ENCODE measurements at places on chromosomes 7 and 10. TPM values are rescaled to one million over a fixed set of nuclear protein-coding genes. Genes with fewer than 3 reads are reported as not detected.

GRCh38 chr7:114468844-114469243 is 54.2 kb downstream of the FOXP2 start:
- DNase-seq = no peak
- no peak overlapping the region for H3K27ac ChIP-seq
- no peaks in the 10 kb centered on the region for H3K4me1 ChIP-seq
- no peaks in the 10 kb centered on the region for H3K36me3 ChIP-seq

DNA sequence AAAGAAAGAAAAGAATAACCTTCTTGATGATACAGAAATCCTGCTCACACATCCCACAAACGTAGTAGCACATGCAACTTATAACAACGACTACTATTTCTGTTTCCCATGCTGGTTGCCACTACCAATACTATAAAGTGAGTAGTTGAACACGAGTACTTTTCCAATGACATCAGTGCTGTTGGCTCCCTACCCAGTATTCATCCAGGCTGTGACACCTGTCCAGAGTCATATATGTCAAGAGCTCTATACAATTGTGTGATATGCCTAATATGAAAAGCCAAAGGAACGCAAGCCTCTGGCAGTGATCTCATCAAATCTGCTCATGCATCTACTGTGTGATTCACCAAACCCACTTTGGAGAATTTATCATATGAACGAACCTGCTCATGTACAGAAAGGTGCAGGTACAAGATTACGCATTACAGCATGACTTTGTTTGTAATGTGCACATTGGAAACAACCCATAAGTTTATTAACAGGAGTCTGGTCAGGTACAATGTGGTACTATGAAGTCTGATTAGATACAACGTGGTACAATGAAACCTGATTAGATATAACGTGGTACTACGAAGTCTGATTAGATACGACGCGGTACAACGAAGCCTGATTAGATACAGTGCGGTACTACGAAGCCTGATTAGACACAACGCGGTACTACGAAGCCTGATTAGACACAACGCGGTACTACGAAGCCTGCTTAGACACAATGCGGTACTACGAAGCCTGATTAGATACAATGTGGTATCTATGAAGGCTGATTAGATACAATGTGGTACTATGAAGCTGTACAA is 5.8 kb upstream of the ITIH5 start:
- peaks cover 4% of the 10 kb centered on the region for H3K27me3 ChIP-seq
- H3K27ac ChIP-seq = no peak overlapping the region
- no peak overlapping the region for H3K4me3 ChIP-seq
- no peak for DNase-seq

- H3K4me3 ChIP-seq = no peak overlapping the region
- no peaks in the 10 kb centered on the region for H3K36me3 ChIP-seq
- DNase-seq = no peak
Measured at GRCh38 chr7:67447297-67447696, 450.7 kb downstream of the TYW1 start.

GRCh38 chr10:93968540-93968945 is 25.2 kb upstream of the PLCE1 start:
- no peak overlapping the region for H3K27ac ChIP-seq
- H3K4me1 ChIP-seq = no peaks in the 10 kb centered on the region
- H3K36me3 ChIP-seq = no peaks in the 10 kb centered on the region
- H3K27me3 ChIP-seq = no peaks in the 10 kb centered on the region
- DNase-seq = no peak
- no peak overlapping the region for H3K4me3 ChIP-seq

DNA sequence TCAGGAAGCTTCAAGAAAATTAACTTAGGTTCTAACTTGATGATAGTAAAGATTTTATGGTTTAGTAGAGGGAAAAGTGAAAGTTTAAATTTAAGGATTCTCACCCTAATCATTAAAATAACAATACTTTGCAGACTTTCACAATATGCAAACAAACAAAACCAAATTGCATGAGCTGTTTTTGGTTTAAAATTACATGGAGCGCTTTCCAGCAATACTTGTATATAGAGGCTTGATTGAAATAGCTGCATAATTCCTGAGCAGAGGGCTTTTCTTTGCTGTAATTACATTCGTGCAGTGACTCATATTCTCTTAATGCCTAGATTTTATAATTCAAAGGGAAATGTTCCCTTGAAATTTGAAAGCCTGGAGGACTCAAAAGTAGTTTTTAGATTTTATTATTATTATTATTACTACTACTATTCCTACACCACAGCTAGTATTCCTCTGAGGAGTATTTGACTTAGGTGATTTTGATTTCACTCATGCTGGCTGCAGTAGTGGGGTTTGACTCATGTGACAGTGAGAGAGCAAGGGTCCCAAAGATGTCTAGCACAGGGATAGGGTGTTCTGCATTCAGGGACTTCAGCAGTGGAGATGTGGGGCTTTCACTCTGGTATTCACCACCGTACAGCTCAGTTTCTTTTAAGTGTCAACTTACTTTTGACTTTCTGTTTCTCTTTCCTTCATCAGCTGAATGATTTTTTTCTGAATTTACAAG is 138.1 kb downstream of the ADAM22 start:
- no peaks in the 10 kb centered on the region for H3K27me3 ChIP-seq
- no peaks in the 10 kb centered on the region for H3K4me1 ChIP-seq
- H3K4me3 ChIP-seq = no peak overlapping the region
- no peak overlapping the region for H3K27ac ChIP-seq
- no peaks in the 10 kb centered on the region for H3K36me3 ChIP-seq
- no peak for DNase-seq

DNA sequence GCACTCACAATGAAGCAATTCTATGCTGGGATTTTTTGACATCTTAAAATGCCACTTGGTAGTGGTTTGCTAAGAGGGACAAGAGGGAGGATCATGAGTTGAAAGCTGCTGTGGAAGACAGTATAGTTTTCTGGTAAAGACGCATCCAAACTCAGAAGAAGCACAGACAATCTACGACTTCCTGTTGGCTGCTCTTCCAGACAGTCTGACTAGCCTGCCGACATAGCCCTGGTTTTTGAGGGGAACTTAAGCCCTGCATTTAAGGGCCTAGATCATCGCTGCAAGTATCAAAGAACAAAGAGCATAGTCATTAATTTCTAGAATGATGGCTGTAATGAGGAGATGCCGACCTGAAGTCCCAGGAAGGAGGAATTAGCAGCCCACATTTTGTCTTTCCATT is 99.9 kb upstream of the IKZF1 start:
- peak; percentile 4 for DNase-seq
- H3K27ac ChIP-seq = no peak overlapping the region
- H3K4me3 ChIP-seq = no peak overlapping the region
- no peaks in the 10 kb centered on the region for H3K4me1 ChIP-seq
- no peaks in the 10 kb centered on the region for H3K27me3 ChIP-seq
- no peaks in the 10 kb centered on the region for H3K36me3 ChIP-seq

DNA sequence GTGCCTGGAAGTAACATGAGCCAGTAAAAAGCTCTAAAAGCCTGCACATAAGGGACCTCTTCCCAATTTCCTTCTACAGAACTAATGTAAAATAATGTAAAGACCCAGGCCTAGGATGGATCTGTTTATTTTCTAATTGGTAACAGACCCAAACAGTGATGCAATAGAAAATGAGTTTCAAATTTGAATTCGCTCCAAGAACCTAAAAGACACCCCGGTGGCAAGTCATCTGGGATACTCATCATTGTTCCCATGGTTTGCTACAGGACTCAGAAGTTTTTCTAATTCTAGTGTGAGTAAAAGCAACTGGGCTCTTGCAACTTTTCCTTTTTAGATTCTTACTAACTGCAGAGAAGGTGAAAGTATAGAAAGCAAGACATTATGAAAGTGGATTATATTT is 271.3 kb upstream of the CACNA2D1 start:
- DNase-seq = no peak
- no peaks in the 10 kb centered on the region for H3K36me3 ChIP-seq
- no peaks in the 10 kb centered on the region for H3K27me3 ChIP-seq
- H3K4me1 ChIP-seq = no peaks in the 10 kb centered on the region
- H3K27ac ChIP-seq = no peak overlapping the region
- H3K4me3 ChIP-seq = no peak overlapping the region

C10orf67 gene
- not detected for total RNA-seq

GRCh38 chr7:69739190-69739589 is 140.9 kb downstream of the AUTS2 start:
- H3K27ac ChIP-seq = no peak overlapping the region
- no peaks in the 10 kb centered on the region for H3K36me3 ChIP-seq
- no peak overlapping the region for H3K4me3 ChIP-seq

- DNase-seq = peak; percentile 18
- no peaks in the 10 kb centered on the region for H3K4me1 ChIP-seq
- H3K36me3 ChIP-seq = no peaks in the 10 kb centered on the region
- no peak overlapping the region for H3K27ac ChIP-seq
- H3K27me3 ChIP-seq = peaks cover 5% of the 10 kb centered on the region
Measured at GRCh38 chr10:44390585-44391072, 5.7 kb upstream of the CXCL12 start.

DNA sequence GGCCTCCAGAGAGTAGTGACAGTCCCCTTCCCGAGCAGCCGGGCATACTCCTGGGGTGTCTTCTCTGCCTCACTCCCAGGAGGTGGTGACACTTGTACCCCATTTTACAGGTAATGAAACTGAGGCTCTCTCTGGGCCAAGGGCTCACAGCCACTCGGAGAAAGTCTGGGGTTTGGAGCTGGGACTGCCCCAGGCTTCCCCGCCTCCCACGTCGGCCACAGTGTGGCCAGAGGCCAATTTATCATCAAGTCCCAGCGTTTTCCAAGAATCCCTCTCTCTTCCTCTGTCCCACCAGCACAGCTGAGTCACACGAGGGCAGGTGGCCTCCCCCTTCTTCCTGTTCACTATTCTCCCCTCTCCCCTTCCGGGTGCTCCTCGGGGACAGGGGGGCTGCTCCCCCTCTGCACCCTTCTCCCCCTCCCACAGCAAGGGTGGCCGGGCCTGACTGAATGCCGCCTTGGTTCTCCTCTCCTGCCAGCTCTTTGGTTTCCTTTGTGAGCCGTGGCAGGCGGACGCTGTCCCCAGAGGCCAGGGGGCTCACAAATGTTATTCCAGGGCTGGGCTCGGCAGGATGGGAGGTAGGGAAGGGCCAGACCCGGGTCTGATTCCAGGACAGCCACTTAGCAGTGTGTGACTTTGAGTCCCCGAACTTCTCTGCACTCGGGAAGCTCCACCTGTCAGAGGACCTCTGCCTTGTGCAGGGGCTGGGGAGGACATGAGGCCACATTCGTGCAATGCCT is 17.7 kb downstream of the CLIP2 start:
- peaks cover 23% of the 10 kb centered on the region for H3K4me1 ChIP-seq
- H3K36me3 ChIP-seq = no peaks in the 10 kb centered on the region
- H3K4me3 ChIP-seq = no peak overlapping the region
- peak; percentile 80 for DNase-seq

H2BK1 gene
- not detected for total RNA-seq

DNA sequence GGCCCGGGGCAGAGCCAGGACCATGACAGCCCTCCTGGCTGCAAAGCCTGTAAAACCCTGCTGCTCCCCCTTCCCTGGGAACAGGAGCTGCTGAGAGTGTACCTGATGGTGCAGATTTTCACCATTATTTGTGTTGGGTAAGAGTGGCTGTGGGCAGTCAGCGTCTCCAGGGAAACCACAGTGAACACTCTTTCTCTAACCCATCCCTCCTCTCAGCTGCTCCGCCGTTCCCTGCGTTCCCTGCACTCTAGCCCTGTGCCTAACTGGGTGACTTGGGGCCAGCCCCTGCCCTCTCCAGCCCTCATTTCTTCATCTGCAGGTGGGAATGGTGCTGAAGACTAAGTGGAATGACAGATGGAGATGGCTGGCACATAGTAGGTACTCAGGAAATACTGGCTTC is 75.9 kb upstream of the PCBD1 start:
- no peaks in the 10 kb centered on the region for H3K27me3 ChIP-seq
- H3K36me3 ChIP-seq = no peaks in the 10 kb centered on the region
- no peak for DNase-seq
- no peak overlapping the region for H3K27ac ChIP-seq
- no peak overlapping the region for H3K4me3 ChIP-seq

DNA sequence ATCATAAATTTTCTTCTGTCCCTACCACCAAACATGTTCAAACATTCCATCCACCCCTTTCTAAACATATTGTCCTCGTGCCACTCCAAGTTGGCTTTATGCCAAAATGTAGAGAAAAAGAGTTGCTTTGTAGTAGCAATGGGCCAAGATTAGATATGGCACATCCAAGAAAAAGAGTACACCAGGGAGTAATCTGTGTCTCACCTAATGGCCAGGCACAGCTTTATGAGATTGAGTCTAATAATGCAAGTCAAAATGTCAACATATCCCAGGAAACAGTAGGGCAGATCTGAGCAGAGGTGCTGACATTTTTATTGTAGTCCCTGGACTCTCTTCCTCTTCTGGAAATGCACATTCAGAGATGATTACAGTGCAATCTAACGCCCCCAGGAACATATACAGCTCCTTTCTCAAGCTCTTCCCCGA is 5.7 kb upstream of the OR6V1 start:
- no peak overlapping the region for H3K4me3 ChIP-seq
- H3K4me1 ChIP-seq = no peaks in the 10 kb centered on the region
- H3K27ac ChIP-seq = no peak overlapping the region
- H3K36me3 ChIP-seq = no peaks in the 10 kb centered on the region
- no peak for DNase-seq

All from adrenal gland (tissue), 19 donors.